Right cardiac atrium (tissue), 5 donors: ENCODE measurements at places on chromosomes 6 and 20. TPM values are rescaled to one million over a fixed set of nuclear protein-coding genes. Genes with fewer than 3 reads are reported as not detected.

PSORS1C2 gene
- polyA plus RNA-seq = not detected

- no peak for DNase-seq
These were observed 7.9 kb downstream of the NUDT3 start for GRCh38 chr6:34384321-34385153.

DNA sequence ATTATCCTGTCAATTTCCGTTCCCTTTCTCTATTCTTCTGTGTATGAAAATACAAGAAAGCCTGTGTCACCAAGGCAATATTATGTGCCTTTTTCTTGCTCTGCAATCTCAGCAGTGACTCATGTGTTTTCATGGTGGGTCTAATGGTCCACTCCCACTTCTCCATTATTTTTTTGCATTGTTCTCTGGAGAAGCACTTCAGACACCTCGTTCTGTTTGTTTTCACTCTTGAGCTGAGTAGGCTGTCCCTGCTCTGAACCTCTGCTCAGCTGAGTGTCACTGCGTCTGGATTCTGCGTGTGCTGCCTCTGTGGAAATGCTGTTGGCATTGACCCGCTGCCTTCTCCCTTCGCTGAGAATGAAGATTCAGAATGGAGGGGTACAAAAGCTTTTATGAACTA, 230.6 kb downstream of the TMEM242 start:
- no peak for DNase-seq

DNA sequence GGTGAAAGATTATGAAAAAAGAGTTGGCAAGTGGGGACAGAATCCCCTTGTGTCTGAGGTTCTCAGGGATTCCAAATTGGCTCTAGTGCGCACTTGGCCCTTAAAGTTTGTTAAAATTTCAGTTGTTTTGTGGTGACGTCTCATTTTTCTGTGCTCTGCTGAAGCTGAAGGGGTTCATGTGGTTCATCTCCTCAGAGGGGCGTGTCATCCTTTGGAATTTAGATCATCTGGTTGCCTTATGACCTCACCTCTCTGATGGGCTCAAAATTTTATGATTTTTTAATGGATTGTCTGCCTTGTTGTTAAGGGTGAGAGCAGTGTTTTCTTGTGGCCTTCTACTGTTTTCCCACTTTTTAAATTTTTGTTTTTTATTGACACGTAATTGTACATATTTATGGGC, 20.3 kb downstream of the CYB5R4 start:
- DNase-seq = no peak

DNA sequence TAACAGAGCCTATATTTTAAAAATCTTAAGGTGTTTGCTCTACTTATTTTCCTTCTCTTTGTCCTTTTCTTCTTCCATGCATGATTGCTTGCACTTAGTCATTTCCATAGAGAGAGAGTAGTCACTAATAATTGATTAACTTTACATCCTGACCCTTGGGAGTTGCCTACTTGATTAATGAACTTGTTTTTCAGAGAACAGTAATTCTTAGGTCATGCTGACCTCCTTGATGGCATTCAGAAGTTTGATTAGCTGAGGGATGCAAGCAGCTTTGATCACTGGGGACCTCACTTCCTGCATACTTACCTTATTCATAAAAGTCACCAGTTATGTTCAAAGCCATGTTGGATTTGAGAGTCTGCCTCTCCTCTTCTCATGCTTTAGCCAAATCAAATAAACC, 715.6 kb upstream of the ID4 start:
- DNase-seq = no peak

GRCh38 chr6:164911151-164911550, 398.3 kb downstream of the C6orf118 start:
- no peak for DNase-seq

- DNase-seq = no peak
These were observed 59.4 kb upstream of the TMEM200A start for GRCh38 chr6:130306377-130306776.

DNA sequence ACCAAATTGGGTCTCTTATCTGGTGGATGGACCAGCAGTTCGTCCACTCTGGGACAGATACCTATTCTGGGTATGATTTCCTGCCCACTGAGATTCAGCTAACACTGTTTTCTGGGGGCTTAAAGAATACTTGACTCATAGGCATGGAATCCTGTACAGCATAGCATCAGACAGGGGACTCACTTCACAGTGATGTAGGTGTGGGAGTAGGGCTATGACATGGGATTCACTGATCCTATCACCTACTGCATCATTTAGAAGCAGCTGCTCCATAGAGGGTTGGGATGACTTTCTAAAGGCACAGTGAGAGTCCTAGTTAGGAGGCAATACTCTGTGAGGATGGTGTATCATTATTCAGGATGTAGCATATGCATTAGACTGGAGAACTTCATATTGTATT, 74.5 kb upstream of the AHI1 start:
- DNase-seq = no peak

PTCRA gene
- polyA plus RNA-seq = not detected

DNA sequence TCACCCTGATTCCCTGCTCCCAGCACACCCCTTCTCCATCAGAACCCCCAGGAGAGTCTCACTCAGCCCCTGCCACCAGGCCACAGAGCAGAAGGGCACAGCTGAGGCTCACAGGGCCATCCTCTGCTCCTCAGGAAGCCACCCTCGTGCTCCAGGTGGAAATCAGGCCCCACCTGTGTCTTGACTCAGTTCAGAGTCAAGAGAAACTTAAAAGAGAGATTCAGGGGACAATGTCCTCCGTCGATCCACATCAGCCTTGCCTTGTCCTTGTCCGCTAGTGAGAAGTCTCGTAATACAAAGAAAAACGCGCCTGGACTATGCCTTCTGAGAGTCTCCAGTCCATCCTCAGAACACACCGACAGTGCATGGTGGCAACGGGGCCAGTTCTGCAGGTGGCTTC, 114.6 kb downstream of the SYNDIG1 start:
- no peak for DNase-seq

GRCh38 chr6:158775832-158776231, 43.3 kb downstream of the EZR start:
- no peak for DNase-seq

GRCh38 chr6:125030969-125031368, 68.7 kb downstream of the RNF217 start:
- DNase-seq = peak; percentile 34

DNA sequence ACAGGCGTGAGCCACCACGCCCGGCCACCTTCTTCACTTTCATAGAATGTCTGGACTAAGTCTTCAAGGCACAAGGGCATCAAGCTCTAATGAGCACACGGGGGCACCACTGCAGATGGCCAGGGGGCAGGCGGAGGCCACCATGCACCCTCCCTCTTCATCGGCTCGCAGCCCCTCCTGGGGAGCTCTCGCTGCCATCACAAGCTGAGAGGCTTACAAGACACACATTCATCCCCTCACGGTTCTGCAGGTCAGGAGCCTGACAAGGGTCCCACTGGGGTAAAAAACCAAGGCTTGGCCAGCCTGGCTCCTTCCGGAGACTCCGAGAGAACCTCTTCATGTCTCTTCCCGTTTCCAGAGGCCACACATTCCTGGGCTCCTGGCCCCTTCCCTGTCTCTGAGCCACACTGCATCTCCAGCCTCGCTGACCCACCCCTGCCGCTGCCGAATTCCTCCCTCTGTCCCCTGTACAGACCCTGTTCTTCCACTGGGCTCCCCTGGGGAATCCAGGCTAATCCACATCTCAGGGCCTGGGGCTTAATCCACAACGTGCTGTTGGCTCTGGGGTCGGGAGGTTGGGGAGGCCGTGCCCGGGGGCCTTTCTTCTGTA, 19.8 kb downstream of the DLL1 start:
- no peak for DNase-seq

DNA sequence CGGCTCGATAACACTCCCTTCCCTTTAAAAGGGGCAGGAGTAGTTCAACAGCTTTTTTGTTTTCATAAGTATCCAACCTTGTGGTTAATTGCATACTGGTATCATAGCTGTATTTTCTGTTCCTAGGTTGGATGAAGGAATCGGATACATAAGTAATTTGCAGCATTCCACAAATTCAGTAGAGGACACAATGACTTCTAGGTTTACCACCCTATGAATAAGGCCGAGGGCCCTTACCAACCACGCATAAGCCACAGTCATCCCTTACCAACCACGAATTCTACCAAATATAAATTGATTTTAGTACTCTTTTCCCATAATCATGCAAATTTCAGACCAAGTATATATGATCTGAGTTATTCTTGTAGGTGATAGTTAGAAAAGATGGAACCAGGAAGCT, 36.3 kb downstream of the MCUR1 start:
- no peak for DNase-seq

MDFI gene
- polyA plus RNA-seq = 4.9 TPM

DNA sequence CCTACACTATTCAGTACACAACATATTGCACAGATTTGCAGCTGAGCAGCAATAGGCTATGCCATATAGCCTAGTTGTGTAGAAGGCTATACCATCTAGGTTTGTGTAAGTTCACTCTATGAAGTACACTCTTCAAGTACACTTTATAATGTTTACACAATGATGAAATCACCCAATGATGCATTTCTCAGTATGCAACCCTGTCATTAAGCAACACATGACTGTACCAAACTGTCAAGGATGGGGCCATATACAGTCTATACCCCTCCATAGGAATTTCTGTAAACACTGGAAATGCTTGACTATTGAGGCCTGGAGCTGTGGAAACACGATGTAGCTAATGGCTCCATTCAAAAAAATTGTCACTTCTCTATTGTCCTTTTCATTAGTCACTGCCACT, 535.4 kb downstream of the EPM2A start:
- DNase-seq = no peak

GRCh38 chr20:17806739-17807441, 107.1 kb downstream of the BANF2 start:
- peak; percentile 94 for DNase-seq

DNA sequence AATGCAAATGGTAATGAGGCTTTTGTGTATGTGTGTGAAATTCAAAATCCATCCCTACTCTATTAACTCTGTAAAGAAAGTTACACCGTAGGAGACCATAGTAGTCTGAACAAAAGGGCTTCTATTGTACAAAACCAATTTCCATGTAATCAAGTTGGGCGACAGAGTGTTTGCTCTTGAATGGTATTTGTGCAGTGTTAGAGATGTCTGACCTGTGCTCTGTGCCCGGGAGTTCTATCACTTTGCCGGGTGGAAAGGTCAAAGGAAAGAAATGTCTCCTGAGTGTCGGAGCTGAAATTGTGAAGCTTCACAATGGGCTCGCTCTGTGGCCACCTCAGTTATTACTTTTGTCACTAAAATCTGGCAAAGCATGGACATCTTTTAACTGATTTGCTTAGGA, 312.0 kb downstream of the SAMD5 start:
- DNase-seq = no peak

NNAT gene
- 1.2 TPM for polyA plus RNA-seq

- no peak for DNase-seq
These were observed 52.0 kb downstream of the TRPC4AP start for GRCh38 chr20:35040646-35041045.

- peak; percentile 77 for DNase-seq
These were observed 630 bp downstream of the PPP1R3G start for GRCh38 chr6:5085648-5086293.

DNA sequence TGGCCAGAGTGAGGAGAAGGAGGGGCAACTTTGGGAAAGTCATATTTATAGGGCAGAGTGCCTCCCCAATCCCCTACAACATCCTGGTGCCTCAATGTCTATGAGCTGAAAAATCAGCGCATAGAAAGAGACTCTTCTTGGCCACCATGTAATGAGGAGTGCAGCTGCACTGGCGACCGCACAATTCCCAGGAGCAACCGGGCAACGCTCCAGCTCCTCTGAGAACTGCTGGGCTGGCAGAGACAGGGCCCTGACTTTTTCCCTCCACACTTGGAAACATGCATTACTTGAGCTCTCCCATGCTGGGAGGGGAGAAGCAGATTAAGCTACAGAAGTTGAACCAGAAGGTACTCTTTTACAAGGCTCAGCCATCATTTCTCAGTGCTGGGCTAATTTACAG, 31.4 kb upstream of the MARCKS start:
- DNase-seq = peak; percentile 83
